ENCODE measurements at places on chromosomes 5 and 9. TPM values are rescaled to one million over a fixed set of nuclear protein-coding genes. Genes with fewer than 3 reads are reported as not detected.

GFI1B gene
- 0.33 TPM for total RNA-seq

SPATA31D4 gene
- not detected for total RNA-seq

ABLIM3 gene
- total RNA-seq: 0.30 TPM

SMIM32 gene
- not detected for total RNA-seq

DNA sequence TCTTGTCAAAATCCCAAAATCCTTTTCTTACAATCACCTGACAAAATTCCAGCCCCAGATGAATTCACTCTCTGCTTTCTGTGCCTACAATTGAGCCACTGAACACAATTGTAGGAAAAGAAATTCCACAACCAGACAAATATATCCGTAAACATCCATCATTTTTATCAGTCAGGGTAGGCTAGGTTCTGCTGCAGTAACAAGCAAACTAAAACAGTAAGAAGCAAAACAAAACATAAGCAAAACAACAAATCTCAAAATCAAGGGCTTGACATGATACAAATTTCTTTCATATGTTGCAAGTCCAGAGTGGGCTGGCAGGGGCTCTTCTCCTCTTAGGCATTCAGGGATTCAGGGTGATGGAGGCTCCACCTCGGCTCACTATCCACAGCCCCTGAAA lies 114.2 kb upstream of the MAN2A1 start:
- no peak for DNase-seq

GRCh38 chr5:147733075-147733474 lies 49.5 kb downstream of the JAKMIP2 start:
- DNase-seq: no peak

DNA sequence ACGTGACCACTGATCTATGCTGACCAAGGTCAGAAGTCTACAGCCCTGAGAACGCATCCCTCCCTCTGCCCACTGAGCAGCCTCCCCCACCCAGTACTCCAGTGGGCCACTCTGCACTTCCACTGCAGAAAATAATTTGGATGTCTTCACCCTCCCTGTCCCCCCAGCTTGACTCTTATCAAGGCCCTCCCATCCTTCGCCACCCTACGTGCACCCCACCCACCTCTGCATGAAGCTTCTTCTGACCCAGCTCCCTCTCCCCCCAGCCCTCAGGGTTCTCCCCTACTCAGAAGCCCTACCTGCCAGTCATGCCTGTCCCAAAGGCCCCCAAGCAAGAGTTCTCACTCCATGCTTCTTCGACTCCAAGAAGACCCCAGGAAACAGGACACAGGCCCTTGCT lies 138.5 kb upstream of the FSTL4 start:
- no peak for DNase-seq

- no peak for DNase-seq
Measured at GRCh38 chr5:74201334-74202081, 439.0 kb downstream of the ENC1 start.

GRCh38 chr5:84393969-84394368 lies 9.3 kb upstream of the EDIL3 start:
- no peak for DNase-seq

DNA sequence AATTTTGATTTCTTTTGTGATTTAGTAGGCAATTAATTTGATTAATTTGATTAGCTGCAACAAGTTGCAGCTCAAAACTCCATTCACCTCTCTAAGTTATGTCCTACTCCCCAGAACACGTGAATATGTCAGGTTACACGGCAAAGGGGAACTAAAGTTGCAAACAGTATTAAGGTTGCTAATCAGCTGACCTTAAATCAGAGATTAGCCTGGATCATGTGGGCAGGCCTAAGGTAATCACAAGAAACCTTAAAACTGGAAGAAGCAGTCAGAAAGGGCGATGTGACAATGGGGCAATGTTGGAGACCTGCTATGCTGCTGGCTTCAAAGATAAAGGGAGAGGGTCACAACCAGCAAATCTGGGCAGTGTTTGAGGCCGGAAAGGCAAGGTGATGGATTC lies 47.3 kb upstream of the ANXA1 start:
- no peak for DNase-seq

DNA sequence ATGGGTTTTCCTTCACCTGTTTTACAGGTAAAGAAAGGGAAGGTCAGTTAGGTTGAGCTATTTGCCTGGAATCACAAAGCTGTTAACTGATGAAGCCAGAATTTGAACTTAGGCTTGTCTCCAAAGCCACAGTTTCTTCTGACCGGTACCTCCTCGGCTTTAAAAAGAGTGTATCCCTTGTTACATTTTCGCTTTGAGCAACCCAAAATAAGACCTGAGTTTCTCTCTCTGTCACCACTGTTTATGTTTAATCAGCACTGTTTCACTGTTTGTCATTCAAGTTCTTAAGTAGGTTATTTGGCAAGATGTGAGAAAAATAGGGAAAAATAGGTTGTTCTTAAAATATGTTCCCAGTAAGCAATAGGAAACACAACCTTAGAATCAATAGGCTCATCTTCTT lies 84.6 kb downstream of the VCAN start:
- DNase-seq: no peak

DNA sequence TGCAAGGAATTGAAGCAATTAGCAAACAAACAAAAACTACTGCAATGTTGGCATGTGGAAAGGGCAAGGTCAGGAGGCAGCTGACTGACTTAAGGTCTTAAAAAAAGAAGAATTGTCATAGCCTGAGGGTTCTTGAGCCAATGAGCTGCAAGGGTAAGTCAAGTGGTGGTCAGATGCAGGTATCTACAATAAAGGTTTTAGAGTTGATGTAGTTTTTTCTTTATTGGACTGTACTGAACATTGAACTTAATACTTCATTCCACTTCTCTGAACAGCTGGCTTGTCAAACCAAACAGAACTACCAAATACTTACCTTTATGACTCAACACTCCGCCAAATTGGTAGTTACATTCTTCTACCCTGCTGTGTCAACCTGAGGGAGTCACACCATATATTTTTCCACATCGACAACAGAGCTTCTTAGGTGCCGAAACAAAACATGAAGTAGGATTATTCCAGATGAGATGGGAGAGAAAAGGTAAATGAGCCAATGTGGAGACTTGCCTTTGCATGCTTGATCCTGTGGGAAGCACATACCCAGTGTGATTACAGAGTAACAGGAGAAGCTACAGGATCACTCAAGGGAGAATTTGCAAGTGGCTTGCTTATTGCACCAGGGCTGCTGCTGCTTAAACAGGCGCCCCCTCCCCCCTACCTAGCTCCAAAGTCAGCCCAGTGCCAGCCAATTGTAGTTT lies 35.3 kb downstream of the EQTN start:
- DNase-seq: no peak

GRCh38 chr9:80968611-80969010 lies 720.7 kb downstream of the TLE1 start:
- DNase-seq: no peak

- DNase-seq: no peak
Measured at GRCh38 chr5:116754556-116754955, 179.9 kb upstream of the SEMA6A start.

- DNase-seq: no peak
Measured at GRCh38 chr5:148791334-148791667, 35.1 kb upstream of the ADRB2 start.

- no peak for DNase-seq
Measured at GRCh38 chr5:42677156-42677842, 79.3 kb upstream of the CCDC152 start.

- no peak for DNase-seq
Measured at GRCh38 chr5:81254886-81255559, 21.9 kb downstream of the CKMT2 start.

- no peak for DNase-seq
Measured at GRCh38 chr5:151070449-151070848, 10.4 kb downstream of the TNIP1 start.

GRCh38 chr9:27184556-27185351 lies 75.7 kb downstream of the TEK start:
- DNase-seq: no peak

- DNase-seq: no peak
Measured at GRCh38 chr9:128733256-128733655, 9.3 kb upstream of the ZDHHC12 start.

DNA sequence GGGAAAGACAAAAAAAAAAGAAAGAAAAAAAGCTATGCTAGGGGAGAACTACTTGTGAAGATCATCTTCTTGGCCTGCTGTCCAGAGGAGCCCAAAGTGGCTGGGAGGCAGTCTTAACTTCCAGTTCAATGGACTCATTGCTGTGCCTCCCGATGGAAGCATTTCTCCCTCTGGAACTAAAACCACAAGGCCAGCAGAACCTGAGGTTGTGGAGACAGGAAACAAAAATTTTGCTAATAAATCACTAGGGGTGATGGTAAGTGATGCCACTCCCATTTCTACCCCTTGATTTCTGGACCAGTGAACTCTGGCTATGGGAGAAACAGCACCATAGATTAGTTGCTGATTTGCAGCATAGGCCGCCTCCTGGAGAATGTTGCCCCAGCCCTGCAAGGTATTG lies 123.4 kb upstream of the NFIL3 start:
- no peak for DNase-seq

GRCh38 chr5:181126841-181127240 lies 4.1 kb downstream of the OR2V1 start:
- no peak for DNase-seq

DNA sequence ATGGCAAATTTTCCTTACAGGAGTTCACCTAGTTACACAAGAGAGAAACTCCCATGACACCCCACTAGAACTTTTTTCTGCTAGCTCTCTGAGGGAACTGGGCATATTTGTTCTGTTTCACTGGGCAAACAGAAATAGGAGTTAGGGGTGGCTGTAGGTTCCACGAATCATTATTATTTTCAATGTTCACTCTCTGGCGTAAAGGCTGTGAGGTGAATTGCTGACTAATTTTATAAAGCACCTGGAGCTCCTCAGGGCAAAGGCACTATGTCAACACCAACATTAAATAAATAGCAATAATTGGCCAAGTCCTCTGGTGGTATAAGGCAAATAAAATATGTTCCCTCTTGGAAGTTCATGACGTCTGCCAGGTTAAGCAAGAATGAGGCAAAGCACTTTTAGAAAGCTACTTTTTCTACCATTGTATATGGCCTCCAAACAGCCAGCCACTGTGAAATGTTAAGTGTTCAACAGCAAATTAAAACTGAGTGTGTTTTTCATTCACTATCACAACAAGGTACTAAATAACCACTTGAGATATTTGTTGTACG lies 344.6 kb downstream of the PDE4D start:
- no peak for DNase-seq

DNA sequence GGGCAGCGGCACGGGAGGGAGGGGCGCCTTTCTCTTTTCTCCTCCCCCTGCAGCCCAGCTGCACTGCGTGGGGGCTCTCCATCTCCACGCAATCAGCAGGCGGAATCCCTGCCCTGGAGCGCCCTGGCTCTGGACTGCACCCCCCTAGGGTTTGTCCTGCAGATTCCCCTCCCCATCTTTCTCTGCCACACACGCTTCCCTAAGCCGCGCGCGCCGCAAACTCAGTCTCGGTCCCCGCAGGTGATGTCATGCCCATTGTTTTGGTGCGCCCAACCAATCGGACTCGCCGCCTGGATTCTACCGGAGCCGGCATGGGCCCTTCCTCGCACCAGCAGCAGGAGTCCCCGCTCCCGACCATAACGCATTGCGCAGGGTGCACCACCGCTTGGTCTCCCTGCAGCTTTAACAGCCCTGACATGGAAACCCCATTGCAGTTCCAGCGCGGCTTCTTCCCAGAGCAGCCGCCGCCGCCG lies at the start of gene KCNN2:
TSS of gene KCNN2 (plus strand) at position 347 of the 473 bp plus-strand sequence. CDS start at position 417, 70 bp downstream.
- no peak for DNase-seq

DNA sequence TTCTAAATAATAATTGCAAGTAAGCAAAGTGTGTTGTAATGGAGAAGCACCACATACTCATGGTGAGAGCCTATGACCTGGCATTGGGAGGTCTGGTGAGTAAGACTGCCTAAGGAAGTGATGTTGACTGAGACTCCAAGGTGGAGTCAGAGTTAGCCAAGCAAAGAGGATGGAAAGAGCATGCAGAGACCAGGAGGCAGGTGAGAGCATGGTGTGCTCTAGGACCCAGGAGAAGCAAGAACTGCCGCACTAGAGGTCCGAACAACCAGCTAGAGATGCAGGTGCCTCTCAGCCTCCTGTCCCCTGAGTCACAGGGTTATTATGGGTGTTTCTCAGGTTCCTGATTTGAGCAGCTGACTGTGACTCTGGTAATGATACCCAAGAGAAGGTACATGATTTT lies 27.3 kb downstream of the ANP32B start:
- DNase-seq: no peak

DNA sequence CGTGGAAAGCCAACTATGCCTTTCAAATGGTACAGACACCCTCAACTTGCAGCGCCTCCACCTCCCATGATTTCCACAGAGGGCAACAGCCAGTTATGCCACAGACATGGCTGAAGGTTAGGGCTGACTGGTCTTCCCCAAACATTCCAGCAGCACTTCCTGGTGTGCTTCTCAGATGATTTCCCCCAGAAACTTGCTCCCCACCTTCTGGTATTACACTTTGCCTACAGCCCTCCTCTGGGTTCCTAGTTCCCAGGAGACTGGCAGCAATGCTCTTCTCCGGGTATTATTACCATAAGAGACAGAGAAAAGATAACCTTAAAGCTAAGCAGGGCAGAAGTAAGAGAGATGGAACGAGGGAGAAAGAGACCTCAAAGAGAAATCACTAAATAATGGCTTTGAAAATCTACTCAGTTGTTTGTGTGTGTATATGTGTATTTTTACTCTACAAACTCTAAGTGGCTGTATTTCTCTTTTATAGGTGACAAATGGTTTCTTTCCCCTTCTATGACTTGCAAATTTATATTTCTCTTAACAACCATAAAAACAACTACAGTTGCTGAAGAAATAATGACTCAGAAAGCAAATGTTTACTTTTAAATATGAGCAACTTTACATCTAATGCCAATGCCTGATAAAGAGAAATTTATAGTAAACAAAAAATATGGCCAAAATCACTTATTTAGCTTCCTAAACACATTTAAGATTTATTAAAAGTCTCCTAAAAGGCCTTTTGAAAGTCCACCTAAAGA lies 133.8 kb downstream of the PDE4D start:
- no peak for DNase-seq

- DNase-seq: no peak
Measured at GRCh38 chr9:37010180-37010579, 23.9 kb downstream of the PAX5 start.

GRCh38 chr9:137269231-137269772 lies 8.2 kb upstream of the TOR4A start:
- DNase-seq: no peak

DNA sequence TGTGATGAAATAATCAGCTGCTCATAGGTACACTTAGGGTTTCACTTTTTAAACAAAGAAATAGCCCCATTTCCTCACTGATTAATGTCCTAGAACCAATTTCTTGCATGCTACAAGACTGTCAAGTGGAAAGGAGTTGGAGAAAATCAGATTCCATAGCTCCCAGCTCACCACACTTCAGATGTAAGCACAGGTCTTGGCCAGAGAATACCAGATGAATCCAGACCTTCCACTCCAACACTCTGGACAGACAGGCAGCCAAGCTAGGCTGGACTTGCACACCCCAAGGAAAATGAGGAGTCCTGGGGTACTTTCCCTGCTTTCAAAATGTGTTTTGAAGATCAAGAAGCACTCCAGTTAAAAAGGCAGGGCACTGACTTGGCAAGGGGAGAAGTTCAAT lies 68.5 kb downstream of the KLHL3 start:
- DNase-seq: no peak
